ENCODE measurements at places on chromosomes 2 and 18. TPM values are rescaled to one million over a fixed set of nuclear protein-coding genes. Genes with fewer than 3 reads are reported as not detected.

Gene GLB1L
- 30.0 TPM for total RNA-seq

DNA sequence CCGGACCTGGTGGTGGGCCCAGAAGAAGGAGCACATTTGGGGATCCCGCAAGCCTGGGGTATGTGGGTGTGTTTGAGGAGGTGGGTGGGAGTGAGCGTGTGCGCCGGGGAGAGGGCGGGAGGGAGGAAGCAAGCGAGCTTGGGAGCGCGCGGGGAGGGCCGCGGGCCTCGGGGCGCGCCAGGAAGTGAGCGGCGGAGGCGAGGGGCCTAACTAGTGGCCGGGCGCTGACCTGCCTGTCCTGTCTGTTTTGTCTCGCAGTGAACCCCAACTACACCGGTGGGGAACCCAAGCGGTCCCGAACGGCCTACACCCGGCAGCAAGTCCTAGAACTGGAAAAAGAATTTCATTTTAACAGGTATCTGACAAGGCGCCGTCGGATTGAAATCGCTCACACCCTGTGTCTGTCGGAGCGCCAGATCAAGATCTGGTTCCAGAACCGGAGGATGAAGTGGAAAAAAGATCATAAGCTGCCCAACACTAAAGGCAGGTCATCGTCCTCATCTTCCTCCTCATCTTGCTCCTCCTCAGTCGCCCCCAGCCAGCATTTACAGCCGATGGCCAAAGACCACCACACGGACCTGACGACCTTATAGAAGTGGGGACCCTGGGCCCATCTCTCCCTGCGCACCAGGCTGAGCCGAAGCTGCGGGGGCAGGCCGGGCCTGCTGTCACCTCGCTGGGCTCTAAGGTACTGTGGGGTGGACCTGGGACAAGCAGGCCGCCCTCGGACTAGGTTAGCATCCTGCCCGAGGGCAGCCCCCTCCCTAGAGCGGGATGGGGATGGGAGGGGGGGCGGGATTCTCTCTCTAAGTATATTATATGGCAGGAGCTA, 1.2 kb downstream of the HOXD4 start:
- peak; percentile 66 for DNase-seq

Gene REG3A
- not detected for total RNA-seq

Gene CYP27C1
- 3.5 TPM for total RNA-seq

Gene ATF2
- 73.3 TPM for total RNA-seq

GRCh38 chr2:147231607-147232006, 613.2 kb upstream of the ACVR2A start:
- no peak for DNase-seq

DNA sequence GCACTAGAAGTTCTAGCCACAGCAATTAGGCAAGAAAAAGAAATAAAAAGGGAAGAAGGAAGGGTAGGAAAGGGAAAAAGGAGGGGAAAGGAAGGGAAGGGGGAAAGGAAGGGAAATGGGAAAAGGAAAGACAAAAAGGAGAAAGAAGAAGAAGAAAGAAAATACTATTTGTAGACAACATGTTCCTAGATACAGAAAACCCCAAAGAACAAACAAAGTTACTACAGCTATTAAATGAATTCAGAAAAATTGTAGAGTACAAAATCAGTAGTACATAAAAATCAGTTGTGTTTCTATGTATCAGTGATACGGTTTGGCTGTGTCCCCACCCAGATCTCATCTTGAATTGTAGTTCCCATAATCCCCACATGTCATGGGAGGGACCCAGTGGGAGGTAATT, 52.3 kb downstream of the RPE start:
- DNase-seq, result no peak

DNA sequence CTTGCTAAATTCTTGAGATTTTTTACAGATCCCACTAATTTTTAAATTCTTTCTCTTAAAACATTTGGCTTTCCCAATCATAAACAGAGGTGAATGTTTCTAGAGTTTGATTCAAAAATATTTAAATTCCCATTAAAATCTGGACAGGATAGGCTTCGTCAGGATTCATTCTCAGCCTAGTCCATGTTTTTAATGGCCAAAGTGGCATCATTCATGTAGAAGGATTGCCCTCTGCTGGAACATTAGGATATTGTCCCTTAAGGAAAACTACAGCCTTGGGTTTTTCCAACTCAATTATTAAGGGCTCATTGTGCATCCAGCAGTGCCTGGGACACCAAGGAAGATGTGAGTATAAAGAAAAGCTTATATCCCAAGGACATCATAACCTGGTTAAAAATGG, 71.7 kb downstream of the TPGS2 start:
- peak; percentile 59 for DNase-seq

- no peak for DNase-seq
Measured at GRCh38 chr2:232897598-232898408, 27.7 kb downstream of the SNORC start.

GRCh38 chr2:38467768-38468455, 90.8 kb upstream of the ATL2 start:
- peak; percentile 42 for DNase-seq

GRCh38 chr2:72965770-72966450, 48.6 kb downstream of the EMX1 start:
- DNase-seq, result no peak

GRCh38 chr2:101690547-101691152, 6.9 kb upstream of the MAP4K4 start:
- DNase-seq, result no peak

Gene MC4R
- total RNA-seq, result not detected

GRCh38 chr2:180367815-180368214, 360.7 kb upstream of the CWC22 start:
- DNase-seq, result peak; percentile 3

DNA sequence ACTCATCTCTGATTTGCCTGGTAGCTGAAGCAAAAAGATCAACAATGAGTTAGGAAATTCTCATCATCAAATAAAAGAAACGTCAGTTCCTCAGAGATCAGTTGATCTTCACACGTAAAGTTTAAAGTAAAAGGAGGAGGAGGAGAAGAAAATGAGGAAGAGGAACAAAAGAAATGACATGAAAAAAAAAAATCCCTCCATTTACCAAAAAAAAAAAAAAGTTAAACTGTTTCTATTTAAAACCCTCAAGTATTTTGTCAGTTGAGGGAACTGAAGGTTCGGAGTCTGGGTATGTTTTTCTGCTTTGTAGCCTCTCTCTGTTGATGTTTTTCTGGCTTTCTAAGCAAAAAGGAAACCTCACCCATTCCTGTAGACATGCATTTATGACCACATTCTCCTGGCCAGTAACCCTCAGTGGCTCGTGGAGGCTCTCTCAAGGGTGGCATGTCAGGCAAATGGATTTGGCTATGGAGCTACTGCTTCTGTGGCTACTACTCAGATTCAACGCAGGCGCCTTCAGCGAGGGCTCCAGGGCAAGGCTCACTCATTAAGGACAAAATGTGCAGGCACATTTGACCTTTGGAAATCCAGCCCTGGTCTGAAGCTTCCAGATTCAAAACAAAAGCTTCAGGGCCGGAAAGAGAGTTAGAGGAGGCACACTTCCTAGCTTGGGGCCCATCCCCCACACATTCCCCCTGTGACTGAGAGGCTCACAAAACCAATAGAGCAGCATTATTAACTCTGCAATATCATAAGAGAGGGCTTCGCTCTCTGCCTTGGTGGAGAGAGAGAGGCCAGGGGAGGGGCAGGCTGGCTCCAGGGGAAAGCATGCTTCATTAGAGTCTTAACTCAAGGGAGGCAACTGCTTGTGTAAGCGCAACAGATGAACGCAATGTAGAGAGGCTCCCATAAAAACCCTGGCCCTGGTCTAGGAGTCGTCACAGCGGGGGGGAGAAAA, 22.3 kb downstream of the KLF7 start:
- DNase-seq, result peak; percentile 87

Gene ASXL3
- not detected for total RNA-seq

- no peak for DNase-seq
Measured at GRCh38 chr2:185984670-185985069, 246.1 kb downstream of the FSIP2 start.

Gene HOXD13
- 1.2 TPM for total RNA-seq

GRCh38 chr2:3960106-3960505, 256.7 kb downstream of the DCDC2C start:
- no peak for DNase-seq

Gene GKN2
- not detected for total RNA-seq

Gene HDAC4
- 4.6 TPM for total RNA-seq

Gene CCDC178
- total RNA-seq, result not detected

GRCh38 chr2:236969767-236970655, 115.7 kb upstream of the COPS8 start:
- no peak for DNase-seq

Gene ANKRD53
- not detected for total RNA-seq

Gene NMUR1
- not detected for total RNA-seq

DNA sequence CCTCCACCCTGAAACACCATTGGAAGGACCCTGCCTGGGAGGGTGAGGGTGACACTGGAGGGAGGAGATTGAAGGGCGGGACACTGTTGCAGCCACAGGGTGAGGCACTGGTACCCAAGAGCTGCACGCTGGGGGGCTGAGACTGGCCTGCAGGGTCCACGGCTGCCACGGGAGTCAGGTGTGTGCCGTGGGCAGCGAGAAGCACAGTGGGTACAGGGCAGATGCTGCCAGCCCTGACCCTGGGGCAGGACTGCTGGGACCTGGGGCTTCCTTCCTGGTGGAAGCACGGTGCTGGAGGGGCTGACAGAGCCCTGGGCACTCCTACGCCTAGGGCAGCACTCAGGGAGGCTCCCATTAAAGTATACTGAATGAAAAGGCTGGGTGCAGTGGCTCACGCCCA, 16.6 kb downstream of the CYS1 start:
- DNase-seq, result no peak

Gene DYNAP
- total RNA-seq, result not detected

DNA sequence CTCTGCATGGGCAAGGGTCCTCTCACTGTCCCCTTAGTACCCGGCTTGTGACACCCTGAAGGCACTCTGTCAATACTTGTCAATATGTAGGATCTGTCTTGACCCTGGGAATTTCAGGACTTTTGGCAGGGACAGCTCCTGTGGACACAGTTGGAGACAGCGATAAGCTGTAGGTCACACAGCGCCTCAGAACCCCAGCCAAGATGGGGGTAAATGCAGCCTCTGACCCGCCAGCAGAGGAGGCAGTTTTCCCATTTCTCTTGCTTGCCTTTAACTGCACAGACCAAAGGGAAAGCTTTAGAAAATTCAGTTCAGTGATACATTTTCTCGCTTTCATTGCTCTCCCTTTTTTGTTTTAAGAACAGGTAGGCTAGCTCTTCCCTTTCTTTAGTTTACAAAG, 54.8 kb upstream of the KLHL29 start:
- no peak for DNase-seq

DNA sequence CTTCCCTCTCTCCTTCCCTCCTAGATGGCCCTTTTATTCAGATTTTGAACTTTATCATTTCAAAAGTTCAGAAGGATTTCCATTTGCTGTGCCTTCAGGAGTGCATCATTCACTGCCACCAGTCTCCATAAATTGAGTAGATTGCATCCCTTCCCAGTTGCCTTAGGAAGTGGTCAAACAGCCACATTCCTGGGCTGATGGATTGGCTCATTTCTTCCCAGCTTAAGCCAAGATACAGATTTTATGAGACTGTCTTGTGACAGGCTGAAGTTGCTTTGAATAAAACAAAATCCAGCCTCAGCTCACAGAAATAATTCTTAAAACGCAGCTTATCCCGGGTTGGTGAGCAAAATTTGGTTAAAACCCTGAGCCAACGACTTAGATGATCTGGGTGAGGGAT, 9.8 kb downstream of the NRP2 start:
- peak; percentile 84 for DNase-seq

Gene RFX8
- 10.8 TPM for total RNA-seq

Gene PRSS56
- total RNA-seq, result not detected

- DNase-seq, result no peak
Measured at GRCh38 chr2:226788881-226789490, 10.6 kb downstream of the IRS1 start.

Gene CFC1
- not detected for total RNA-seq

Gene ITSN2
- total RNA-seq, result 22.5 TPM
